ENCODE measurements at places on chromosomes 3 and 15.

- DNase-seq, result peak; percentile 81
These were observed 966 bp upstream of the PKM start for GRCh38 chr15:72231833-72232478.

GRCh38 chr3:70488131-70488530, 175.7 kb upstream of the MDFIC2 start:
- peak; percentile 50 for DNase-seq

- DNase-seq, result no peak
These were observed 58.3 kb downstream of the LARS2 start for GRCh38 chr3:45446706-45447105.

- DNase-seq, result no peak
These were observed 66.6 kb downstream of the GAP43 start for GRCh38 chr3:115689928-115690327.

DNA sequence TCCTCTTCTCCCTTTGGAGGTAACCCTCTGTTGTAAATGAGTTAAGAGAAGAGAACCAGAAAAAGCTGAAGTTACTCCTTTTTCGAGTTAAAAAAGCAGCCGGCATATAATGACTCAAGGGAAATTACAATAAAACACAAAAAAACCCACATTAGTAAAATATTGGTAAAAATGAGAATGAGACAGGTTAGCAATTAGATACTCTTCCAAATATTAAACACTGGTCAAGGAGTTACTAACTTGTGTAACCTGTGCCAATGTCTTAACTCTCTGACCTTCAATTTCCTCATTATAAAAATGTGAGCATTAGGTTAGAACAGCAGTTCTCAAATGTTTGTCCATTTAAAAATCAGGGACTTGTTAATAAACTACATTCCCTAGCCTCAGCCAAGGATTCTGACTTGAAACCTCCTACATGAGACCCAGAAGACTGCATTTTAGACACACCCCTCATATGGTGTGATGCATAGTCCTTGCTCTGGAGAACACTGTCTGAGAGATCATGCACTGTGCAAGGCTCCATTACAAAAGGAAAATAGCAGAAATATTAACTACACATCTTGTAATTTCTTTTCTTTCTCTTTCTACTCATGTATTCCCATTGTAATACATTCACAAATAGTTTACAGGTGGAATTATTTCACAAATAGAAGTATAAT, 42.7 kb upstream of the TOP2B start:
- DNase-seq, result no peak

- no peak for DNase-seq
These were observed 120.5 kb downstream of the PDZRN3 start for GRCh38 chr3:73504239-73504638.
